Cardiac ventricle fibroblast (primary cell): ENCODE measurements at places on chromosomes 1 and 21. TPM values are rescaled to one million over a fixed set of nuclear protein-coding genes. Genes with fewer than 3 reads are reported as not detected.

The MTHFR gene
- total RNA-seq = 19.4 and 25.1 TPM in 2 replicates

The SLC6A17 gene
- 0.12 and 0.15 TPM in 2 replicates for total RNA-seq

The MOB3C gene
- 8.4 and 20.2 TPM in 2 replicates for total RNA-seq

The LHX8 gene
- total RNA-seq = not detected in 2 replicates

The C1orf56 gene
- total RNA-seq = 3.4 and 4.8 TPM in 2 replicates

The ANGPTL3 gene
- not detected in 2 replicates for total RNA-seq

The NTNG1 gene
- total RNA-seq = 0.12 TPM in 1 of 2 replicates, not detected in the other

The RGSL1 gene
- not detected in 2 replicates for total RNA-seq

The INAVA gene
- total RNA-seq = not detected in 2 replicates

The ALX3 gene
- not detected in 2 replicates for total RNA-seq

The AMY1C gene
- total RNA-seq = not detected in 2 replicates

The NR5A2 gene
- total RNA-seq = 0.25 and 0.44 TPM in 2 replicates

The PLA2G2A gene
- total RNA-seq = 4.4 and 8.4 TPM in 2 replicates

The HOOK1 gene
- under 0.01 TPM in 1 of 2 replicates, not detected in the other for total RNA-seq

The SLC45A1 gene
- total RNA-seq = 4.8 and 10.3 TPM in 2 replicates

The SPRR2F gene
- not detected in 2 replicates for total RNA-seq

The REG4 gene
- not detected in 2 replicates for total RNA-seq

The SRGAP2C gene
- 13.1 and 13.2 TPM in 2 replicates for total RNA-seq

The RAB25 gene
- total RNA-seq = not detected in 2 replicates

The NT5C1A gene
- total RNA-seq = not detected in 2 replicates

The POU3F1 gene
- total RNA-seq = 0.19 TPM in 1 of 2 replicates, not detected in the other

The CGN gene
- not detected in 2 replicates for total RNA-seq

The OLFML2B gene
- total RNA-seq = 33.9 and 44.1 TPM in 2 replicates

The TEKT2 gene
- total RNA-seq = not detected in 2 replicates

The UTS2 gene
- not detected in 2 replicates for total RNA-seq

The ANP32E gene
- total RNA-seq = 9.2 and 13.3 TPM in 2 replicates

The POLR3GL gene
- 10.4 and 13.9 TPM in 2 replicates for total RNA-seq

The C1orf87 gene
- total RNA-seq = not detected in 2 replicates

The S100A14 gene
- total RNA-seq = not detected in 2 replicates

The LPAR3 gene
- total RNA-seq = not detected in 2 replicates

The REN gene
- total RNA-seq = not detected in 2 replicates
